ENCODE measurements at places on chromosomes 2 and 18.
A peak's percentile ranks its signal among the peaks of the same experiment; 100 is the strongest.

GRCh38 chr18:73318739-73319479, 451.1 kb upstream of the NETO1 start:
- DNase-seq: no peak

DNA sequence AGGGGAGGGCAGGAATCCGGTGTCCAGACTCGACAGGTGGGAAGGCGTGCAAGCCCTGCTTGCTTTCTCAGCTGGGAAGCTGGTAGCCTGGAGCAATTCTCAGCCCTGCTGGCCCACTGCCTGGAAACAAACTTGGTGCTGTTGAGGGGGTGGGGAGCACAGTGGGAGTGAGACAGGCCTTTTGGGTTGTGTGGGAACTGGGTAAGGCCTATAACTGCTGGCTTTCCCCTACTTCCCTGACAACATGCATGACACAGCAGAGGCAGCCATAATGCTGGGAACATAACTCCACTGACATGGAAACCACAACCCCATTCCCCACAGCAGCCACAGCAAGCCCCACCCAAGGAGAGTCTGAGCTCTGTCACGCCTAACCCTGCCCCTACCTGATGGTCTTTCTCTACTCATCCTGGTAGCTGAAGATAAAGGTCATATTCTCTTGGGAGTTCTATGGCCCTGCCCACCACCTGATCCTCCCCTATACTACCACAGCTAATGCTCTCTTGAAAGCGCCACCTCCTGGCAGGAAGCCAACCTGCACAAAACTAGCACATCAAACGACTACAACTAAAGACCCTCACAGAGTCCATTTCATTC, 122.9 kb upstream of the ACVR1C start:
- no peak for DNase-seq

DNA sequence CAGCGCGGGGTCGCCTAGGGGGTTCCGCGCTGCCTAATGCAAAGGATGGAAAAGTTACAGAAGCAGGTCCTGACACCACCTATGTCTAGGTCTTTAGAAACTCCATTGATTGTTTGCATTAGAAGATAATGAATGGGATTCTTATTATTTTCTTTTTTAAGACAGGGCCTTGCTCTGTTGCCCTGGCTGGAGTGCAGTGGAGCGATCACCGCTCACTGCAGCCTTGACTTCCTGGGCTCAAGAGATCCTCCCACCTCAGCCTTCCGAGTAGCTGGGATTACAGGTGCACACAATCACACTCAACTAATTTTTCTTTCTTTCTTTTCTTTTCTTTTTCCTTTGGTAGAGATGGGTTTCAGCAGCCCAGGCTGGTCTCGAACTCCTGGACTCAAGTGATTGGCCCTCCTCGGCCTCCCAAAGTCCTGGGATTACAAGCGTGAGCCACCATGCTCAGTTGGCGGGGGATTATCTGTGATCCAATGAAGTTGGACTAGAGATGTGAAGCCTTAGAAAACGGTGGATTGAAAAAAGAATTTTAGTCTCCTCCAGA, 761 bp upstream of the IDH1 start:
- no peak for DNase-seq

DNA sequence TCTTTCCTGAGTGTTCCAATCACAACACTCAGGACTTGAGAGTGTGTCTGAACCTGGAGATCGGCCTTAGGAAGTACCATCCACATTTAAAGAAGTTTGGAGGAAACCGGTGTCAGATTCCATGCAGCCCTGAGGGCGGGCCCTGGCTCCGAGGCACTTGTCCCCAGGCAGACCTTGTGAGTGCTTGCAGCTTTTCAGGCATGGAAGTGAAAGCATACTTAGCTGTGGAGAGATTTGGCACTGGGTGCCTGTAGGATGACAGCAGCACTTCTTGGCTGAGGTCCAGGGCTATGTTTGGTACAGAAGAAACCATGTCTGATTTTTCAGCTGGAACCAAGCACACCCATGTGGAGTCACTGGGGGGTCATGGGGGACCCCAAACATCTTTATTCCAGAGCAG, 230.8 kb downstream of the SEPTIN10 start:
- DNase-seq: peak; percentile 70

- DNase-seq: no peak
Observed at GRCh38 chr2:111030945-111031344, 89.8 kb upstream of the BCL2L11 start.

- DNase-seq: no peak
Observed at GRCh38 chr2:239917125-239917956, 107.8 kb downstream of the NDUFA10 start.

DNA sequence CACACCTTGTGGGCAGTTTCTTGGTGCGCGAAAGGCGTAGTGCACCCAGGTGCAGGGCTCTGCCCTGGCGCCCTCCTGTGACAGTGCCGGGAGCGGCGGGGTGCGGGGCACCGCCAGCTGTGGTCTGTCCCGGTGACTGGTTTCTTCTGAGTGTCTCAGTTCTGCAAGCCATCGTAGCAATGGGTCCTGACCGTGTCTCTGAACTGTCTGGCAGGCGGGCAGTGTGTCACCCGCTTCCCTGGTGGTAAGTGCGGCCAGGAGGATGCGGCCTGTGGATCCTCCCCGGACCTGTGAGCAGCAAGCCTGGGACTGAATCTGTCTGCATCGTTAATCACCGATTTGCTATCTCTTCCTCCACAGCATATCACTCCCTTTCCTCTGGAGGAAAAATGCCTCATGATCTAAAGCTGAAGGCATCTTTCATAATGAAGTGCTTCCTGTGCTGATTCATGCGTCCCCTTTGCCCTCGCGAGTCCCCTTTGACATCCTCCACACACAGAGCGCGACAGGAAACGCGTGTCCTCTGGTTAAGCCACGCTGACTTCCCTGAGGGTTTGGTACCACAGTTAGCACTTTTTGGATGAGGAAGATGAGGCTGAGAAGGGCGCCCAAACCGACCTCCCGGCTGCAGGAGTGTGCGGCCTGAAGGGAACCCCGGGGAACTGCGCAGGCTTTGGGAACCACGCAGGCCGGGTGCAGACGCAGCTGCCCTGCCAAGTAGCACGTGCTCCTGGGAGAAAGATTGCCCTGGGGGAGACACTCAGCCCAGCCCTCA, 416.0 kb upstream of the HS6ST1 start:
- DNase-seq: no peak

DNA sequence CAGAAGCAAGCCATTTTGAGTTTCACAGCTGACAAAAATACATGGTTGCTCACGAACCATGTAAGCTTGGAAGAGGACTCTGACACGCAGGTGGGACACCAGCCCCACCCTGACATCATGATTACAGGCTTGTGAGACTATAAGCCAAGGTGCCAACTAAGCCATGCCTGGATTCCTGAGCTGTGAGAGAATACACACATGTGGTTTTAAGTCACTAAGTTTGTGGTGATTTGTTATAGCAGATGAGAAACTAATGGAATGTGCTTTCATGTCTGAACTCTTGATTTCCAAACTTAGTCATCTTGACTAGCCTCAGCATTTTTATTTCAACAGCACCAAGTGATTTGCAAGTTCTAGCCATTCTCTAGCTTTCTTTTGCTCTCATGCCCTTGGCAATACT, 676.1 kb upstream of the CELF4 start:
- no peak for DNase-seq

- DNase-seq: no peak
Observed at GRCh38 chr2:177939211-177939610, 133.4 kb downstream of the PDE11A start.

DNA sequence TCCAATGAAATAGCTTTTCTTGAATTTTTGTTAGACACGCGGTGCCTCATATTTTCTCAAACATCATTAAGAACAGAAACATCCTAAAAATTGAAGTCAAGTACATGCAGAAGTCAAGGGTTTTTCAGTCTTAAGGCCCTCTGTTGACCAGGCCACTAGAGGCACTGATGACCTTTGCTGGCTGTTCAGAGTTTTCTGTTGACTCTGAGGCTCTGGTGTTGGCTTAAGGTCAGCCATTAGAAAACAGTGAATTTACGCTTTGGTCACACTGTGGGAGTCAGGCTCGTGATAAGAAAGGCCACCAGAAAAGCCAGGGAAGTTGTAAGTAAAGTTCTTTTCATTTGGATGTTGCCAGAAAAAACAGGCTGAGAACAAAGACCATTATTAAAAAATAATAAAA, 5.8 kb upstream of the UPP2 start:
- DNase-seq: no peak

DNA sequence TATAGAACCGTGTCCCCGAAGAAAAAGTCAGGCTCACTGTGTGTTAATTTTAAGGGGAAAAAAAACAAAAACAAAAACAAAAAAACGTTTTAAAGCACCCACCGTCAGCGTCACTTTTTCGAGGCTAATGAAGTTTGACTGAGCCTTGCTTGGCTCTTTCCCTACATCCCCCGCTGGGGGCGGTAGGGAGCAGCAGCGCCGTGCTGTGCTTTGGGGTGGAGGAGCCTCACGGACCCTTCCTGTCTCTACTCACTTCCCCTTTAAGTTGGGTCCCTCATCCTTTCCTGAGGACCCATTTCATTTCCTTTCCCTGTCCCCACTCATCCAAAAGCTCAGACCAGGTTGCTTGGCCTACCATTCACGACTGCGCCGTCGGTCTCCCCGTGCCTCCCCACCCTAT, 82.8 kb upstream of the RPL31 start:
- DNase-seq: no peak

GRCh38 chr18:51425889-51426288, 228.4 kb upstream of the MEX3C start:
- DNase-seq: no peak

DNA sequence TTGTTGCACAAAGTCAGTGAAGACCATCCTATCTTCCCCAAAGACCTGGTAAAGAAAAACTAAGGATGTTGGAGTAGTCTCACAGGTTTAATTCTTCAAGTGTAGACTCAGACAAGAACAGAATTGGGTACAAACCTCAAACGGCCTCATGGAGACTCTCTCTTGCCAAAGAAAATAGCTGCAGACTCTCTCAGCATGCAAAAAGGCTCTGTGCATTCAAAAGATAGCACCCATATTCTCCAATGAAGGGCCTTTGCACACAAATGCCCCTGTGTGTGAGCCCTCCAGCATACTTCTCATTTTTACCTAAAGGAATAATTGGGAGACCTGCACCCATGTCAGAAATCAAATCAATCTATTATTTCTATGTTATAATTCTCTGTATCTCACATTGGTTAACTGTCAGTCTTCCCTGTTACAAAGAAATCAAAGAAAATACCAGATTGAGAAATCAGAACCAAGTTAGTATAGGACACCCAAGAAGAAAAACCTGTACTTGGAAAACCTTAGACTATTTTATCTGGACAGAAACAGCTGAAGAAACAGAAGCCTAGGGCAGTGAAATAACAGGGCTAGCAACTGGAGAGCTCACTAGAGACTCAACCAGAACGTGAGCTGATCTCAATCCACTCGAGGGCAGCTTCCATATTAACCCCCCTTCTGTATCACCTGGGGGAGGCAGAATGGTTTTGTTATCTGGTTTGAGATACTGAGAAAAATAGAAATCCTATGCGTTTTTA, 134.7 kb upstream of the DNAJC10 start:
- no peak for DNase-seq

- no peak for DNase-seq
Observed at GRCh38 chr2:88549616-88550292, 77.5 kb downstream of the EIF2AK3 start.

GRCh38 chr2:42999856-43000241, 207.5 kb upstream of the HAAO start:
- no peak for DNase-seq

GRCh38 chr2:155298001-155298400, 599.5 kb downstream of the KCNJ3 start:
- DNase-seq: no peak

DNA sequence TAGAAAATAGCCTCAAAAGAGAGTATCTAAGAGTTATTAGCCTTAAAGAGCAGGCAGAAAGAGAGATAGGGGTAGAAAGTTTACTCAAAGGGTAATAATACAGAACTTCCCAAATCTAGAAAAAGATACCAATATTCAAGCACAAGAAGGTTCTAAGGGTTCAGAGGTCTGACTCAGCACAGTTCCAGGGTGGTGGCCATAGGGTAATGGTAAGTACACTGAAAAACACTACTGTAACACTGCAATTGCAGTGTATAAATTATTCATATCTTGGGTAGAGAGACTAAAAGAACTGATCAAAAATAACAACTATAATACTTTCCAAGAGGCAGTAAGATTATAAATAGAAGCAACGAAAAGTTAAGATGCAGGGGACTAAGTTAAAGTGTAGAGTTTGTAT, 115.2 kb downstream of the ROCK1 start:
- DNase-seq: no peak

DNA sequence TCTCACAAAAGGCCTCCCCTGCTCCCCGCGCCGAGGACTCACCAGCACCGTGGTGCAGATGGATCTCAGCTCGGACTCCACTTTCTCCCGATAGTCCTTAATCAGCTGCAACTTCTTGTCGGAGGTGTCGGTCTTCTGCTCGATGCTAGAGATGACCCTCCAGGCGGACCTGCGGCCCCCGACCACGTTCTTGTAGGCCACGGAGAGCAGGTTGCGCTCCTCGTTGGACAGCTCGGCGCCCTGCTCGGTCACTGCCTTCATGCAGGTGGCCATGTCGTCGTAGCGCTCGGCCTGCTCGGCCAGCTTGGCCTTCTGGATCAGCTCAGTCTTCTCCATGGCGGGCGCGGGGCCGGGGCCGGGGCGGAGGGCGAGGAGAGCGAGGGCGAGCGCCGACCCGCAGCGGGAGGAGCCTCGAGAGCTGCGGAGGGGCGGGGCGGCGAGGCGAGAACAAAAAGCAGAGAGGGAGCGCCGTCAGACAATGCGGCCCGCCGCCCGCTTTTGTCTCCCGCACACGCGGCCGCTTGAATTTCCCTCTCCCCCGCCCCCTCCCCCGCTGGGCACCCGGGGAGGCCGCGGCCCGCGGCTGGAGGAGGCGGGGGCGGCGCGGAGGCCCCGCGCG, 571 bp downstream of the YWHAQ start:
- DNase-seq: peak; percentile 71

DNA sequence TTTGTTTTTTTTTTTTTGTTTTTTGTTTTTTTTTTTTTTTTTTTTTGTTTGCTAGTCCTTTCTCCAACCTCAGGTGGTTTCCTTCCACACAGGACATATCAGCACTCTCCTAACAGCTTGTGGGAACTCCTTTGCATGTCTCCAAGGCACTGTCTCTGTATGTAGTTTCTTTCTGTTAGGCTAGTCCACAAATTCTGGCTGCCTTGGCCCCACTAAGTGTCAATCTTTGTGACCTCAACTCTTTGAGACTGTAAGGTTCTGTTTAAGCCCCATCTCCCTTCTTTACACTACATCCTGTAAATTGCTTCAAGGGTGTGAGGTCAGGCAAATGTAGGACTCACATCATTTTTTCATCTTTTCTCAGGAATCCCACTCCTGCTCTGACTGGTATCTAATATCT, 85.1 kb downstream of the NCOA1 start:
- DNase-seq: no peak

- DNase-seq: no peak
Observed at GRCh38 chr2:75853436-75853835, 142.7 kb upstream of the GCFC2 start.

DNA sequence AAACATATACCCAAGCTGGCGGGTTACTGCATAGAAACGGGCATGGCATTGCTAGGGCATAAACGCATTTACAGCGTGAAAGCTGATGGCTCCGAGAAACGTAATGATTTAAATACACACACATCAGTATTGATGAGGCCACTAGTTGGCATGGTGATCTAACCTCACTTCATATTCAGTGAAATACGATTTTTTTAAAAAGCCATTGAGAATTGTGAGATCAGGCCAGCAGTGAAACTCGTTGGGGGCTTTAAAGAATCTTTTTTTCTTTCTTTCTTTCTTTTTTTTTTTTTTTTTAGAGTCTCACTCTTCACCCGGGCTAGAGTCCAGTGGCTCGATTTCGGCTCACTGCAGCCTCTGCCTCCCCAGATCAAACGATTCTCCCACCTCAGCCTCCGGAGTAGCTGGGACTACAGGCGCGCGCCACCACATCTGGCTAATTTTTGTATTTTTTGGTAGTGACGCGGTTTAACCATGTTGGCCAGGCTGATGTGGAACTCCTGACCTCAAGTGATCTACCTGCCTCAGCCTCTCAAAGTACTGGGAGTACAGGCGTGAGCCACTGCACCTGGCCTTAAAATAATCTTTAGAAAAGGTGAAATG, 2.4 kb upstream of the SMAD7 start:
- DNase-seq: no peak
